NCI-H446 (cell line): ENCODE measurements at places on chromosomes 7 and 10.

DNA sequence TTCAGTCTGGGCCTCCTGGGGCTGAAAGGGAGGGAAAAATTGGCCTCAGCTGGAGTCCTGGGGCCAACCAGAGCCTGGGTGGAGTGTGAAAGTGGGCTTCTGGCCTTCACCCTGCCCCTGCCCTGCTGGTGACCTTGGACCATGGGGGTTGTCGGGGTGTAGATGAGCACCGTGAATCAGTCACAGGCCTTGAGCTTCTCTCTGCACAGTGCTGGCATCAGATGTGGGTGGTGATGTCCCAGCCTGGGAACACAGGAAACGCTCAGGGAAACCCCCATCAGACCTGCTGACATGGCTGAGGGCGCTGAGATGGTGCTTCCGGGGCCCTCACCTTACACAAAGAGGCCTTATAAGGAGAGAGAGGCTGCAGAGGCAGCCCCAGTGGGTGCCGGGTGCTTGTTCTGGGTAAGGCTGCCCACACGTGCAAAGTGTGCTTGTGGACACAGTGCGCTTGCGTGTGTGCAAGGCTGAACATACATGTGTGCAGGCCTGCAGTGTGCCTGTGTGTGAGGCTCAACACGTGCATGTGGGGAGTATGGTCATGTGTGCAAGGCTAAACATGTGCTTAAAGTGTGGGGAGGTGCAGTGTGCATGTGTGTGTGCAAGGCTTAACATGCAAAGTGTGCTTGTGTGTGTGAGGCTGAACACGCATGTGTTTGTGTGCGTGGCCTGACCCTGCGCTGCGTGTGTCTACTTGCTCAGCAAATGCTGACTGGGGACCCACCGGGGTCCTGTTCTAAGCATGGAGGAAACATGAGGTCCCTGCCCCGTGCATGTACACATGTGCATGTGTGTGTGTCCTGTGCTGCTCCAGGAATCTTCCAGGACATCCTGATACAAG, 6.5 kb downstream of the ARPC1B start:
- DNase-seq = no peak

DNA sequence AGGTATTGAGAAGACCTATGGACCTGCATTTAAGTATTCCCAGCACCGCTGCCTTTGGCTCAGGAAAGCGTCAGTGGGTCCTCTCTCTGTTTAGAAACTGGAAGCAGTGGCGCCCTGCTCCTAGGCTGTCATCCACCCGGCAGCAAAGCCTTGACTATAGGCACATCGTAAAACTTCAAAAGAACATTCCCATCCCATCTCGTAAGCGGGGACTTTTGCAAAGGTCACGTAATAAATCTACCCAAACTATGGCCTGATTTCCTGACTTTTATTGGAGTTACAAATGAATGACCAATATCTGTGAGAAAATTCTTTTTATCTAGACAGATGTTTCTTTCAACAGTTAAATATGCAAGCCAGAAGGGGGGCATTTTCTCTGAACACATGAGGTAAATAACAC, 115.8 kb upstream of the TCERG1L start:
- DNase-seq = no peak

DNA sequence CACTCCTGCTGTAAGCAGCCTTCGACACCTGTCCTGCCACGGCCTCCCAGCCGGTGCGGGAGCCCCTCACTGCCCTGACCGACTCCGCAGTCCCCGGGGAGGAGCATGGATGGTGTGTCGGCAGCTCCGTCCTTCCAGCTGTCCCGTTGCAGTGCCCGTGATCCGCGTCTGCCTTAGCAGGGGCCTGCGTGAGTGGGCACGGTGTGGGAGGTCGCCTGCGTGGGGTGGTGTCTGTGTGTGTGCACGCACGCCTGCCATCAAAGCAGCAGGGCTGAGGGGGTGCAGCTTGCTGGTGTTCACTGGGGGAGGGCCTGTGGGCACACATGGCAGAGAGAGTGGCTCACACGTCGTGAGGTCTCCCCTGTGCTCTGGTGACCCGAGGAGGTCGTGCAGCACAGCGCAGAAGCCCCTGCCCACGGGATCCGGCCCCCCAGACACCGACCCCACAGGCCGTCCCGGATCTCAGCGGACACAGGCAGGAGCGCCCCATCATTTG, 10.3 kb downstream of the MAFK start:
- no peak for DNase-seq

DNA sequence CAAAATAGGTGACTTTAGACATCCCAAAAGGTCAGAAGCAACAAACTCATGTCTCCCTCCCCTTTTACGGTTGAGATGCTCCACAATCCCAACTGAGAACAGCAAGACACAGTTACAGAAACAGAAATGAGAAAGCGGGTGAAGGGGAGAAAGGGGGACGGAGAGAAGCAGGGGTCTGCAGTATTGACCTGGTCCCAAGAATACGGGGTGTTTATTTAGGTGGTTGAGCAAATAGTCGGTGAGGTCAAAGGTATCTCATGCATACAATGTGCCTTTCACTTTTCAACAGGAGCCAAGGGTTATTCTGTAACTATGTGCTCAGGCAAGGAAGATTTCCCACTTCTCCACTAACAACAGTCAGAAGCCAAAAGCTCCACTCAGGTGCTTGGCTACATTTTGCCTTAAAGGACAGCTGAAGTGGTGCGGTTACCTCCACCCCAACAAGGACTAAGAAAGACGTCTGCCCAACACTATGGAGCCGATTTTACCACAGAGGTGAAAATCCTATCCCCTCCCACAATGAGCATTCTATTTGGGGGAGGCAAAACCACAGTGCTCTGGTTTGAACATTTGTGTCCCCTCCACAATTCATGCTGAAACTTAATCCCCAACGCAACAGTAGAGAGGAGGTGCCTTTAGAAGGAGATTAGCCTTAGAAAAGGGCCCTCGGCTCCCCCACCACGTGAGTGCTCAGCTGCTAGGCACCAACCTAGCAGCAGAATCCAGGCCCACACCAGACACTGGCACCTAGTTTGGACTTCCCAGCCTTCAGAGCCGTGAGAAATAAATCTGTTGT, 77.9 kb downstream of the PARD3 start:
- DNase-seq = no peak

- no peak for DNase-seq
These were observed 94.0 kb downstream of the SLC37A3 start for GRCh38 chr7:140304191-140304799.

DNA sequence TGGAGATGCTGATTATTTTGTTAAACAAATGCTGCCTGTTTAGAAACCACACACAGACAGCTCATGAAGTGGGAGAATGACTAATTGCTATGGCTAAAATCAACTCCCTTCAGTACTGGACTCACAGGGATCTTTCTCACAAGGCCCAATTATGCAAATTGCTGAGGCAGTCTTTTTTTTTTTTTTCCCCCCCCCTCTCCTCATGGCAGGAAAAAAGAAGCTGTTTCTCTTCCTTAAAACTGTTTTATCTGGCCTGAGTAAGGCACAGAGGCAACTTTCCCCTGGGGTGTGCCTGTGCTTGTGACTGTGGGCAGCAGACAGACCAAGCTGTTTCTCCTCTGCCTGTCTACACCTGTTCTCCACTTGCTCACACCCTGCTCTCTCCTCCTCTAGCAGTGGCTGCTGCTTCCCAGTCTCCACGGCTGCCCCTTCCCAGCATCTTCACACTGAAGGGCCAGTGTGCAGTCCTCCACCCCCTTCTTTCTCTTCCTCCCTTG, 65.4 kb upstream of the STEAP1B start:
- DNase-seq = no peak

DNA sequence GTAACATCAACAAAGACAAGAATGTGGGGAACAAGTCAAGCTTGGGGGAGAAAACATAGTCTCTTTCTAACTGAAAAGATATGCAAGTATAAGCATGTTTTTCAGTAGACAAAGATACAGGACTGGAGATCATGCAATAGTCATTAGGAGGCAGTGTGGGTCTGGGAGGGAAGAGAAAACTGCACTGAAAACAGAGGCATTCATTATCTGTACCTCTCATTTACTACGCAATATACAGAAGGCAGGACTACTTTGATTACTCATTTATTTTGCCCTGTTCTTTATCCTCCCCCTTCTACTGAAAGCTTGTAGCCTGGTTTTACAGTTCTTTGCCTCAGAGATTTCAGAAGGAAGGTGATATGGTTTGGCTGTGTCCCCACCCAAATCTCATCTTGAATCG, 341.2 kb downstream of the CRPPA start:
- DNase-seq = no peak

GRCh38 chr10:71969929-71970328, 5.7 kb downstream of the CHST3 start:
- no peak for DNase-seq

DNA sequence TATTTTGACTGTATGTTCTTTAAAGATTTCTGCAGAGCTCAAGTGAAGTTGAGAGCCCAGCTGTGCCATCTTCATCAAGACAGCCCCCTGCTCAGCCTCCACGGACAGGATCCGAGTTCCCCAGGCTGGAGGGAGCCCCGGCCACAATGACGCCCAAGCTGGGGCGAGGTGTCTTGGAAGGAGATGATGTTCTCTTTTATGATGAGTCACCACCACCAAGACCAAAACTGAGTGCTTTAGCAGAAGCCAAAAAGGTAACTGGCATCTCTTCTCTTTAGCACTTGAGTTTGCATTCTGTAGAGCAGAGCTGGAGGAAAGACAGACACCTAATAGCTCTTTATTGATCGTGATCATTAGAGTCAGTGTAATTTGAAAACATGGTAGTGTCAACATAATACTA, 33.7 kb downstream of the MCM10 start:
- DNase-seq = no peak

GRCh38 chr7:155184923-155185322, 112.8 kb upstream of the INSIG1 start:
- no peak for DNase-seq

GRCh38 chr10:21843645-21844044, 159.9 kb downstream of the DNAJC1 start:
- no peak for DNase-seq

- peak; percentile 42 for DNase-seq
These were observed 1.2 kb downstream of the HOXA11 start for GRCh38 chr7:27183682-27184336.

DNA sequence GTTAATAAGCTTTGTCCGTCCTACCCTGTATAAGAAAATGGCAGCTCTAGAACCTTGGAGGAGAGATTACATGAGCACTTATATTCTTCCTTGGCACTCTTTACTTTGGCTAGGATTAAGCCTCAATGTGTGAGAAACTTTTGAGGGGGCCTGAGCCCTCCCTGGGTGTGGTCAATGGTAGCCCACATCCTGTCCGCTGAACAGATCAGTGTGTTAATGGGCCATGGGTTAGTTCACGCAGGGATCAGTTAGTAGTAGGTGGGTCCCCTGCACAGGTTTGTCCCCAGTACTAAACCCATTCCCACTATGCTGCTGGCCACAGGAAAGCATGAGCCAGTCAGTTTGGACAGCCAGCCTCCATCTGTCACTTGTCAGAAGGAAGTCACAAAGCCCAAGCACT, 20.2 kb upstream of the IKZF1 start:
- DNase-seq = no peak

DNA sequence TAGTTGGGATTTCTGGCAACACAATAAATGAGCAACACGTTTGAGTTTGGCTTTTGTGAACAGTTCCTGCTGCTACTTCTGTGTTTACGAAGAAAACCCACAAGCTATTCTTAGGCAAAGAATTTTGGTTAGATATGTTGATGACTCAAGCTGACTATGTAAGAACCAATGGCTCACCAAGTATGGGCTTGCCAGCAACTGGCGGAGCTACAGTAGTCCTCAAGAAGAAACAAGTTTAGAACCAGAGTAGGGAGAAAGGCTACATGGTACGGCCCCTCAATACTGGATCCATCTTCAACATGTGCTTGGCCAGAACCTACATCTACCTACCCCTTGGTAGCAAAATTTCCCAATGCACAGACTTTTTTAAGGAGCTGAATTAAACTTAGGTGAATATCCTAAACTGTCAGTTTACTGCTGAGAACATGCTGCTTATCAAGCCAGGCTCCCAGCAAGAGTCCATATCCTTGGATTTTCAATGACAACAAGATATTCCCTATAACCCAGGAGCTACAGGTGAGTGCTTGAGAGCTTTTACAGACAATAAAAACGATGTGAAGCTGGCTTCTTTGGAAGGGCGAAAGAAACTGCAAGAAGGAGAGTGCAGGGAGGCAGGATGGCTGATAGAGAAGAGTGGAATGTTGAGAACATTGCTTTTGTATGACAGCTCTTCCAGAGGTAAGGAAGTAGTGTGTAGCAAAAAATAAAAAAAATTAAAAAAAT, 74.3 kb upstream of the ASAH2 start:
- peak; percentile 45 for DNase-seq

DNA sequence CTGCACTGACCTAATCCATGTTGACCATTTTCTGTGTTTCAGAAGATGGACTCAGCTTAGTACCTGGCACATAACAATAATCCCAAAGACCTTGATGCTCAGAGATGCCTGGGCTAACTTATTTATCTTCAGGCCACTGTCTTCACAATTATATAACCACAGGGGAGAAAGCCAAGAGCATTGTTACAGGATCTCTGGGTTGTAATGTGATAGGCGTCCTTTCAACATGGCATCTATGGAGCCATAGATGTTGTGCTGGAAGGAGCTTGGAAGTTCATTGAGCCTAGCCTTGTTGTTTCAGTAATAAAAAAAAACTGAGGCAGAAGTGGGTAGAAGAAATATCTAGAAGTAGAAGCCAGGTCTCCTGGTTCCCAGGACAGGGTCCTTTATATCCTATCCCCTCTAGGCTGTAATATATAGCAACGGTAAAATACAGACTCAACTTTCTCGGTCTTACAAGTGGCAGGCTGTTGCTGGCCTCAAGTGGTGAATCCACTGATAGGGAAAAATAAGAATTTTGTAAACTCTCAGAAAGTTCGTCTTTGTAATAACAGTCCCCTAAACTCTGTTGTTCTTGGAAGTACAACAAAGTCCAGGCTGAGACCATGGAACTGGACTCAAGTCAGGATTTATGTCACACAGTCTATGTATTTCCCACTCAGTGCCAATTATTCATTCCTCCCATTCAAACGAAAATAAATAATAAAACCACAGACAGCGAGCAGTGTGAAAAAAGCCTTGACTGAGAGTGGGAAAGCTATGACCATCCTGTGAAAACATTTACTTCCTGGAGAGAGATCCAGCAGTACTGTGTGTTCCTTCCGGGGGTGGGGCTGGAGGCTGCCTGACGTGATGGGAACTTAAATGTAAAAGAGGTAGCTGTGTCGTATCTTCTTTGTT, 277.6 kb downstream of the REEP3 start:
- DNase-seq = no peak

GRCh38 chr10:129929343-129930292, 34.5 kb downstream of the EBF3 start:
- no peak for DNase-seq

- DNase-seq = peak; percentile 5
These were observed 129.4 kb downstream of the SLC16A9 start for GRCh38 chr10:59580026-59580863.
